ENCODE measurements at places on chromosomes 2 and 18.

DNA sequence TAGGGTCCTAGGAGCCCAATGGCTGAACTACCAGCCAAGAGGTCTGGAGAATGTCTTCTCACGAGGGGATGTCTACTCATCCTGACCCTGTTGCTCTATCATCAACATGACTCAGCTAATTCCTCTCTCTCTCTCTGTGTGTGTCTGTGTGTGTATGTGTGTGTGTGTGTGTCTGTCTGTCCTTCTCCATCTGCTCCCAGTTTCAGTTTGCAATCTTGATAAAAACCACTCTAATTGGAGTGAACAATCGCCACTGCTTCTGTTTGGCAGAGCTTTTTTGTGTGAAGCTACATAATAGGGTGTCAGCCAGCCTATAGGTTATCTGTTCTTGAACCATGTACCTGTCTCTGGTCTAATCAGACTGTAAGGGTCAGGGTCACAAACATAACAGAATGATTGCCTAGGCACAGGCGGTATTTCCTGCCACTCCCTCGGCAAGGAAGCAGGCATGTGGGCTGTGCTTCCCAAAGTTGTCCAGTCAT is 219.8 kb downstream of the SH3BP4 start:
- DNase-seq, result no peak

GRCh38 chr2:37721201-37721560 is 49.7 kb upstream of the CDC42EP3 start:
- no peak for DNase-seq

DNA sequence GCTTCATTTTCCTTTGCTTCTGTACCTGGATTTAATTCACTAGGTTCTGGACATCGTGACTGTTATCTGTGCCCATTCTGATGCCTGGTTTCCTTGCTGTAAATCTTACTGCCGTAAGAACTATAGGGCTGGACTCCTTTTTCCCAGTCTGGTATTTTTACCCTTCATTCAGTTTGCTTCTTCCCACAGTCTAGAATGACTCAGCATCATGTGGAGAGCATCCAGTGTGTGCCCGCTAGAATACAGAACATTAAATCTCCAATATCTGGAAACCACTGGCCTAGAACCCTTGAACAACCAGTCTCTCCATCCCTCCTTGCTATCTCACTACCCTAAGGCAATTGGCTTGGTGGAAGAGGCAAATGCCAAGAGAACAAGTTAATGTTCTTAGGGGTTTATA is 1075.4 kb upstream of the ZEB2 start:
- no peak for DNase-seq

- no peak for DNase-seq
Observed at GRCh38 chr2:144067506-144067905, 452.4 kb downstream of the ZEB2 start.

- no peak for DNase-seq
Observed at GRCh38 chr2:172092716-172093415, 7.6 kb downstream of the DLX1 start.

- DNase-seq, result no peak
Observed at GRCh38 chr2:209468846-209469245, 45.0 kb downstream of the MAP2 start.

- no peak for DNase-seq
Observed at GRCh38 chr2:88834866-88835265, 143.4 kb downstream of the RPIA start.

DNA sequence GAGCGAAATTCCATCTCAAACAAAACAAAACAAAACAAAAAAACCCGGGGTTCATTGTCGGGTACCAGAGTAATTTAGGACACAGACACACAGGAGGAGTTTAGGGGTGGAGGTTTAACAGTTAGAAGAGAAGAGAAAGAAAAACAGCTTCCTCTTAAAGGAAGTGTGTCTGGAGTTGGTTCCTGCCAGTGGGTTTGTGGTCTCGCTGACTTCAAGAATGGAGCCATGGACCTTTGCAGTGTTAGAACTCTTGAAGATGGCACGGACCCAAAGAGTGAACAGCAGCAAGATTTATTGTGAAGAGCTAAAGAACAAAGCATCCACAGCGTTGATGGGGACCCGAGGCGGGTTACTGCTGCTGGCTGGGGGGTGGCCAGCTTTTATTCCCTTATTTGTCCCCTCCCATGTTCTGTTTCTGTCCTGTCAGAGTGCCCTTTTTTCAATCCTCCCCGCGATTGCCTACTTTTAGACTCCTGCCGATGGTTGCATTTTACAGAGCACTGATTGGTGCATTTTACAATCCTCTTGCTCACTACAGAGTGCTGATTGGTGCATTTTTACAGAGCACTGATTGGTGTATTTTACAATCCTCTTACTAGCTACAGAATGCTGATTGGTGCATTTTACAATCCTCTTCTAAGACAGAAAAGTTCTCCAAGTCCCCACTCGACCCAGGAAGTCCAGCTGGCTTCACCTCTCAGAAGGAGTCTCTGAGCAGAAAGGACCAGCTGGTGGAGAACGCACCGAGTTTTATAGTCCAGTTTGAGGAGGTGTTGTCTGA is 28.7 kb upstream of the ATP8B1 start:
- DNase-seq, result no peak

GRCh38 chr2:3334392-3335345 is 42.9 kb downstream of the EIPR1 start:
- DNase-seq, result no peak

DNA sequence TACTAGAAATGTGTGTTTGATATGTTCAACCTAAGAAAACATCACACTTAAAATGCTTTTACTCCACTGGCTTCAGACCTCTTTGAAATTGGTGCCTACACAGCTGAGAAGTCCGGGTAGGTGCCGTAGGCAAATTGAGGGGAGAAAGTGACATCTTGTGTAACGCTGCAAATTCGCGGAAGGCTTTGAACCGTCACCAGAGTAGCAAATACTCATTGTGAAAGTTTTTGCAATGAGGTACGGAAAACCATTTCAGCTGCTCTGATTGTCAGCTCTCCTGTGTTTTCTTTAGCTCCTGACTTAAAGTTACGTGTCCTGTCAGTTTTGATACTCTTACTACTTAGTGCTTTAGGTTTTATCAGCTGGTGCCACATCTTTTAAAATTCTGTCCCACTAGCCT is 224.5 kb downstream of the FAM210A start:
- DNase-seq, result peak; percentile 11

DNA sequence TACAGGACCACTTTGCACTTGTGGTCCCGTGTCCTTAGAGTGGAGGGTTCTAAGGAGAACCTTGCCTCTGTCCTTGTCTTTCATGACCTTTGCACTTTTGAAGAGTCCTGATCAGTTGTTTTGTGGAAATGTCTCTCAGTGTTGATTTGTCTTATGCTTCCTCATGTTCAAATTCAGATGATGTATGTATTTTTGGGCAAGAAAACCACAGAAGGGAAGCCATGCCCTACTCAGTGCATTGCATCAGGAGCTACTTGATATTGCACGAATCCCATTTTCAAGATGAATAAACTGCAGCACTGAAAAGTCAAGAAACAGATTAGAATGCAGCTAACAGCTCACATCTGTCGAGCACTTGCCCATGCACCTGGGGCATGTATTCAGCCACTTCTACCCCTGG is 152.2 kb downstream of the INHBB start:
- DNase-seq, result no peak

GRCh38 chr2:30652271-30652915 is 154.9 kb downstream of the CAPN13 start:
- DNase-seq, result no peak

DNA sequence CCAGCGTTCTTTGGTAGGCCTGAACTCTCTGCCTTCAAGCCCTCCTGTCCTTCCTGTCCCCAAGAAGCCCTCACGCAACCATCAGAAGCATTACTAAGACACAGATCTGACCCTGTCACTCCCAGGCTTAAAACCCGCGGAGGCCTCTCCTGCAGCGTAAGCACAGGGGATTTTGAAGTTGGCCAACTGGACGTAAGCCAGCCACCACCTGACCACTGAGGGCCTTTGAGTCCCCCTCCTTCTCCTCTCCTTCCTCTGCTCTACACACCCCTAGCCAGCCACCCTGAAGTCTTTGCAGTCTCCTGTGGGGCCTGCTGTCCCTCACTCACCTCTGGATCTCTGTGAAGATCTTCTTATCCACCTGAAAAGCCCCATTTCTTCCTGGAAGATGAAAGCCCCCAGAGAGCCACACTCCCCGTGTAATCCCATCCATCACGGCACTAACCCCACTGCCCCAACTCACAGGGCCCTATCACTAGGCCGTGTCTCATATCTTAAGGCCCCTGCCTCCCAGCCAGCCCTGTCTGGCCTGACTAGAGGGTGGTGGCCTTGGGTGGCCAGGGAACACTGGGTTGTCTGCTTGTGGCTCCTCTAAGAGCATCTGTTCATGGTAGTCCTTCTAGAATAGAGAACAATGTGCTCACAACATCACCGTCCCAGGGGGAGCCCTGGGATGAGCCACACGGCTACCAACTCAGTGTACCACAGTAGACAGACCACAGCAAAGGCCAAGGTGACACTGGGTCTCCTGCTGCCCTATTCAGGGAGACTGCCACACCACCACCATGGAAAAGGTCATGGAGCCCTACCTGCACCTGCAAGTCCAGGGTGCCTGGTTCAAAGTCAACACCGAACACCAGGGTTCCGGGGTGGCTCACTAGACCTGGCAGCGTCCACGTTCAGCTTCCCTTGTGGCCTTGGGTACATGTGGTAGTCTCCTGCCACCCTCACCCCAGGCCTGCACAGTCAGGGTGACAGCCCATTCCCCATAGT is 191.6 kb downstream of the ZBTB7C start:
- DNase-seq, result no peak

DNA sequence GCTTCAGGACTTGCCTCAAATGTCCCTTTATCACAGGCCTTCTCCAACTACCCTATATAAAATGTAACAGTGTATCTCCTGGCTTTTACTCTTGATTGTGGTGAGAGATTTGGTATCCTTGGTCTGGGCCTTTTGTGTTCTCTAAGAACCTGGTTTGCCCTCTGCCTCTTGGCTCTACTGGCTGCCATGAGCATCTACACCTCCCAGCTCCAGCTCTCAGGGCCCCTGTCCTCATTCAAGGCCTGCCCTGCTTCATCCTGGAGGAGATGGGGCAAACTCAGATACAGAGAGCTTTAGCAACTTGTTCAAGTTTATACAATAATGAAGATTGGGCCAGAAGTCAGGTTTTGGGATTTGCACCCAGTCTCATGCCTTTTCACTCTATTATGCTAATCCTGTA is 45.0 kb downstream of the QPCT start:
- no peak for DNase-seq

GRCh38 chr2:229780856-229781773 is 66.8 kb upstream of the DNER start:
- DNase-seq, result peak; percentile 0

- DNase-seq, result no peak
Observed at GRCh38 chr18:69897397-69898108, 50.1 kb downstream of the CD226 start.

DNA sequence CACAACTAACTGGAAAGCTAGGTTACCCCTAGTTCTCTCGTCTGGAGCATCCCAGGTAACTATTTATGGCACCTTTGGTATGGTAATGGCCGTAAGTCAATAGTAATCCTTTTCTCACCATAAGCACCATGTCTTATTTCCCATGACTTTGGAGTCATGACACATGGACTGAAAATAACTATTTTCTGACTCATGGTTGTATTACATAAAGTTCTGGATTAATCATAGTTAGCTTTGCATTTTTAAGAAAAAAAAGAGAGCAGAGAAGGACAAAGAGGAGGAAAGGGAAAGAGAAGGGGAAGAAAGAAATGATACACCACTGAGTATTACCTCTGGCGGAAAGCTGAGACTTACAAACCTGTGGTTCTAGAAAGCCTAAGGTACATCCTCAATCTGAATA is 99.3 kb downstream of the BIN1 start:
- DNase-seq, result no peak

- DNase-seq, result no peak
Observed at GRCh38 chr2:120005834-120006521, 6.9 kb upstream of the EPB41L5 start.

DNA sequence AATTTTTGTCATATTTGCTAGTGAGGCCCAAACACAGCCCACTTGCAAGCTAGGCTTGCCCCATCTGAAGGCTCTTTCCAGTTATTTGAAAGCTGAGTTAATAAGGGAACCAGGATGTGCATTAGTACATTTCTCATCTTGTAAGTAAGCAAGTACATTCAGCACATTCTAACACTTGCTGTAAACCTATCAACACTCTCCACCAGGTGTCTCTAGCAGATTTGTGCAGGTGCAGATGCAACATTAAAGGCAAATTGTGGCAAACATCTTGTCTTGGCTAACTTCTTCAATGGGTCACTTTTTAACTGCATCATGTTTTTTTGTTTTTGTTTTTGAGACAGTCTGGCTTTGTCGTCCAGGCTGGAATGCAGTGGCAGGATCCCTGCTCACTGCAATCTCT is 25.3 kb upstream of the MFSD6 start:
- peak; percentile 5 for DNase-seq

DNA sequence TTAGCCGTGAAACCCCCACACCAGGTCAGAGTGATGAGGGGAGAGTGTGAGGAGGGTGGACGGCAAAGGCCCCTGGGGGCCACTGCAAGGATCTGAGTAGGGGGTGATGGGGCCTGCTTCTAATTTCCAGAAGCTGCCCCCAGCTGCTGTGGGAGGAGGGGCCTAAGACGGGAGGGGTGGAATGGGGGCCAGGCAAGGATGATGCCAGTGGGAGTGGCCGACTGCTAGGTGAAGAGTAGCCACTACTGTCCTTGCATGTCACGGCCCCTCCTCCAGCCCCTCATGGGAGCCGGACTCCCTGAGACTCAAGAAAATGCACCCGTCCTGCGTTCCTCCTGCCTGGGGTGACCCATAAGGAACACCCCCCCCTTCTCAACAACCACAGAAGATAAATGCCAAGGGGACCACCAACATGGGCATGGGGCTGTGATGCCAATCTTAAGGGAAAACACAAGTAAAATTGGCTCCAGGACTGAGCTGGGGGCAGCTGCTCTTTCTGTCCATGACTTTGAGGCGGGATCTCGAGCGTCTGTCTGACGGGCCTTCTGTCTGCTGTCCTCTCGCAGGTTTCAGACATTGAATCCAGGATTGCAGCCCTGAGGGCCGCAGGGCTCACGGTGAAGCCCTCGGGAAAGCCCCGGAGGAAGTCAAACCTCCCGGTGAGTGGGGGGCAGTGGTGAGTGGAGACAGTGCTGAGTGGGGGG is 24.2 kb upstream of the PRLH start:
- no peak for DNase-seq

- DNase-seq, result no peak
Observed at GRCh38 chr2:198763793-198764192, 693.9 kb downstream of the SATB2 start.

DNA sequence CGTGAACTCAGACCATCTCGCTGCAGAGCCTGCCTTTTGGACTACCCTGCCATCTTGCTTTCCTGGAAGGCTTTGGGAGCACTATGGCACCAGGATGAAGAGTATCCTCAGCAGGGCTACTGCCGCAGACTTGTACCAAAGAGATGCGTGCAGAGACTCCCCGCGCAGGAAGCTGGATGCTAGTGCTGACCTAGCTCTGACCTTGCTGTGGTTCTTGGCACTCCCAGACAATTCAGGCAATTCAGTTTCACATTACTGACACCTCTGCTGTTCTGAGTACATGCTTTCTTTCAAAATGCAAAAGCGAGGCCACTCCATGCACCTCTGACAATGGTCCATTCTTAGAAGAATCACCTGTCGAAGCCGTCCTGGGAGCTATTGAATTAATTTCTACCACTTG is 251.5 kb upstream of the MEX3C start:
- DNase-seq, result no peak
